ENCODE measurements at places on chromosomes 2 and 18.

GRCh38 chr2:189548666-189549448 is 31.7 kb downstream of the SLC40A1 start:
- peak; percentile 19 for DNase-seq

DNA sequence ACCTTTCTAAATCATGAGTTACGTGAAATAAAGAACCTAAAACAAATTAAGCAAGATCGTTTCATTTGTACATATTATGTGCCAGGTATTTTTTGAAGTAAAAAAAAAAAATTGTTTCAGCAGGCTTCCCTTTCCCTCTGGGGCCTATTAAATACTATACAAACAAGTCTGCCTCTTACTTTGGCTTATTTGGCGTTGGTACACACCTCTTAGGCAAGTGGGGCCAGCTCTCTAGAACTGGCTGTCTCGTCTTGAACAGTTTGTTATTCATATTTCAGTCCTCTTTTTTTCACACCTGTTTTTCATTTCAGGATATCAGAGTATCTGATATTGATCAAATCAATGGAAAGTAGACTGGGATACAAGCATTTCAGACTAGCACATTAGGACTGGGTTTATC is 27.4 kb upstream of the PPP3R1 start:
- no peak for DNase-seq

- DNase-seq: no peak
These were observed 460.5 kb downstream of the DSC3 start for GRCh38 chr18:30582078-30582477.

DNA sequence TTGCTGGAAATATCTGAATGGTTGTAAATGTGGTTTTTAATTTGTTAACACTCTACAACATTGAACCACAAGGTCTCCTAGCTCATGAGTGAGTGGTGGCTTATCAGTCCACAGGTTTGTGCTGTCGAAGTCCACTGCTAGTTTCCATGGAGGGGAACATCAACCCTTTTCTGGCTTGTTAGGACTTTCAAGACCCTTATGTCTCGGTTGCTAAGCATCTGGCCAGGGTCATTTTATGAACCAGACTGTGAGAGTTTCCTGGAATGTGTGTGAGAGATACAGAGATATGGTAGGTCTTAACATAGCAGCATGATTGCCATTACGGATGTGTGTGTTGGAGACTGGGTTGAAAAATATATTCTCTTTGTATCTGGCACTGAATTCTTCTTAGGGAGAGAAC is 36.9 kb downstream of the KCNE4 start:
- no peak for DNase-seq

DNA sequence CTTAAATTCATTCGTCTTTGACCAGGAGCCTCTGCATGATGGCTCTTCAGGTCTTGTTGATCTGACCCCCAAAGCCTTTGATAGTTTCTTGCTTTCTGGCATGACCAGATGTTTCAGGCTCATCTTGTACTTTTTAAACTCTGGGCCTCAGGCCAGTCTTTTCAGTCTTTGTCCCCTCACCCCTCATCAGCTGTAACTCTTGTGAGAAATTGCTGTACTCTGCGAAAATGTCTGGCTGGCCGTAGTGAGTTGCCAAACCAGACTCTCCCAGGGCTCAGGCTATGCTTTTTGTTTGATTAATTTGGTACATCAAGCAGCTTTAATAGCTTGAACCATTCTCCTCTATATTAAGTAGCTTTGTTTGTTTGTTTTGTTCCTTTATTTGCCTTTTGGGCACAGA is 75.9 kb downstream of the BABAM2 start:
- no peak for DNase-seq

GRCh38 chr2:108620656-108621055 is 86.4 kb downstream of the LIMS1 start:
- no peak for DNase-seq

GRCh38 chr2:220144411-220144810 is 517.0 kb downstream of the SLC4A3 start:
- DNase-seq: no peak

GRCh38 chr18:37590346-37590745 is 24.7 kb upstream of the CELF4 start:
- no peak for DNase-seq

- no peak for DNase-seq
These were observed 106.7 kb downstream of the ACKR3 start for GRCh38 chr2:236676136-236676873.

- no peak for DNase-seq
These were observed 253.6 kb downstream of the NBAS start for GRCh38 chr2:15307526-15307925.

GRCh38 chr18:22171258-22172119 is 2.1 kb downstream of the GATA6 start:
- no peak for DNase-seq

DNA sequence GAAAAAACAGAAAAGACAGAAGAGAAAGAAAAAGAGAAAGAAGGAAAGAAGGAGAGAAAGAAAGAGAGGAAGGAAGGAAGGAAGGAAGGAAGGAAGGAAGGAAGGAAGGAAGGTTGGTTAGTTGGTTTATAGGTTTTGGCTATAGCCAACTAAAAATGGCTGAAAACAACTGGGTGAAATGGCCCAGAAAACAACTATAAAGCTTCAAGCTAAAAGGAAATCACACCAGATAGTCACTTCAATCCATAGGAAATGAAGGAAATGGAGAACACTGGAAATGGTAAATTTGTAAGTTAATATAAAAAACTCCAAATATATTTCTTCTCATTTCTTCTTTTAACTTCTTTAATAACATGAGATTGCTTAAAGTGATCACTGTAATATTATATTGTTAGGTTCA is 118.5 kb downstream of the FBXO15 start:
- no peak for DNase-seq

GRCh38 chr2:96789245-96789617 is 26.8 kb upstream of the CNNM3 start:
- DNase-seq: no peak

- no peak for DNase-seq
These were observed 27.0 kb downstream of the BIRC6 start for GRCh38 chr2:32383858-32384257.

DNA sequence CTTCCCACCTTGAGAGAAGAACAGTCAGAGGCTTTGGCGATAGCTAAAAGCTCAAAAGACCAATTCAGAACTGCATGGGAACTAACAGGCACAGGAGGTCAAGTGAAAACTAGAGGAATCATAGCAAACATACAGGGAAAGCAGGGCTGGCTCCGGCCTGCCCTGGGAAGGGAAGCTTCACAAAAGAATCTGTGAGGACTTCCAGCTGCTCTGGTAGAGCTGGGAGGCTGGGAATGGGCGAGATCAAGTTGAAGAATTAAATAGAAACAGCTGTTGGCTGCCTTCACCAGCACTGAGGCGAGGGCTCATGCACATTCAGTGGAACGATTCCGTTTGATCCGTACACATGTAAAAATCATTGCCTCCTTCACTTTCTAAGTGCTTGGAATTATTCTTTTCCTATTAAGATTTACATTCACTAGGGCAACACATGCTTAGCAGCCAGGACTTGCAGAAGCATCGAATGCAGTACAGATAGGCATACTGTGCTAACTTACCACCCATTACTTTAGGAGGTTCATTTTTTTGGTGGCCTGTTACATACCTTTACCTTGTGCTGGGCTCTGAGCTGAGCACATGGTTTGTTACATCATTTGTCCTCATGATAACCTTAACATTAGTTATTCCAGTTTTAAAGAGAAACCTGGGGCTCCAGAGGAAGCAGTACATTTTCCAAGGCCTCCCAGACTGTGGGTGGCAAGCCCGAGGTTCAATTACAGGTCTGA is 125.4 kb upstream of the RNF152 start:
- DNase-seq: no peak

DNA sequence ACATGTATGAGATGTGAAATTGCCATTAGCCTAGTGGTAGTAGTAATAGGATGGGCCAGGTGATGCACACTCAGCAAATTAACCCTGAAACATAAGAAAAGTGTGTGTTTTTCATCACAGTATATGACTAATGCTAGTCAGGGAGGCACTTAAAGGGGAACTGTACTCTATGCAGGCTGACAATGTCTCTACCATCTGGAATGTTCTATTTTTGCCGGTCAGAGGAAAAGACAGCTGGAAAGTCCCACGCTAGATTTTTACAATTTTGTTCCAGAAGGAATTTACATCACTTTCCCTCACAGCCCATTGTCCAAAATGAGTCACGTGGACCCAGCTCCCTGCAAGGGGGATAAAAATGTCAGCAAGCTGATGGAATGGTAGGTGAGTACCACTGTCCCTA is 746.3 kb upstream of the CHAC2 start:
- no peak for DNase-seq

Data from Kasumi-1 (cell line).